SJSA1 (cell line): ENCODE measurements at places on chromosomes 16 and 17. TPM values are rescaled to one million over a fixed set of nuclear protein-coding genes. Genes with fewer than 3 reads are reported as not detected.

CES1 gene
- total RNA-seq: not detected in 2 replicates

- no peak for DNase-seq
Measured at GRCh38 chr17:4739122-4740024, at the start of the genes CXCL16 and ZMYND15. TSS of gene CXCL16 (minus strand) at chr17:4739928. CDS start at chr17:4739339, 589 bp downstream. TSS of gene ZMYND15 (plus strand) at chr17:4739833. CDS start at chr17:4740549, 716 bp downstream.

LRRC37A3 gene
- 3.0 and 7.3 TPM in 2 replicates for total RNA-seq

GRCh38 chr16:14095883-14096551 is 24.9 kb downstream of the MRTFB start:
- no peak for DNase-seq

SLC5A10 gene
- 0.13 TPM in 1 of 2 replicates, not detected in the other for total RNA-seq

- no peak for DNase-seq
Measured at GRCh38 chr16:52440248-52440647, 106.7 kb downstream of the TOX3 start.

SPN gene
- not detected in 2 replicates for total RNA-seq

DNA sequence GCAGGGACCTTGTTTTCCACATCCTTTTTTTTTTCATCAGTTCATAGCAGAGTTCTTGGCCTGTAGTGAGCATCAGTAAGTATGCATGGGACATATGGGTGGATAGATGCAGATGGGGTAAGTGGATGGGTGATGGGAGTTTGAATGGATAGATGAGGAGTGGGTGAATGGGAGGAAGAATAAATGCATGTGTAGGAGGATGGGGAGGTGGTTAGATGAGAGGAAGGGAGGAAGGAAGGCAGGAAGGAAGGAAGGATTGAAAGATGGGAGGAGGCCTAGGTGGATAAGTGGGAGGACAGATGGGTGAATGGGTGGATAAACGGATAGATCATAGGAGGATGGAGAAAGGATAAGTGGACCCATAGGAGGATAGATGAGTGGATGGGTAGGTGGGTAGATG is 3.9 kb upstream of the BEAN1 start:
- no peak for DNase-seq

USP36 gene
- total RNA-seq: 11.4 and 22.9 TPM in 2 replicates

DNA sequence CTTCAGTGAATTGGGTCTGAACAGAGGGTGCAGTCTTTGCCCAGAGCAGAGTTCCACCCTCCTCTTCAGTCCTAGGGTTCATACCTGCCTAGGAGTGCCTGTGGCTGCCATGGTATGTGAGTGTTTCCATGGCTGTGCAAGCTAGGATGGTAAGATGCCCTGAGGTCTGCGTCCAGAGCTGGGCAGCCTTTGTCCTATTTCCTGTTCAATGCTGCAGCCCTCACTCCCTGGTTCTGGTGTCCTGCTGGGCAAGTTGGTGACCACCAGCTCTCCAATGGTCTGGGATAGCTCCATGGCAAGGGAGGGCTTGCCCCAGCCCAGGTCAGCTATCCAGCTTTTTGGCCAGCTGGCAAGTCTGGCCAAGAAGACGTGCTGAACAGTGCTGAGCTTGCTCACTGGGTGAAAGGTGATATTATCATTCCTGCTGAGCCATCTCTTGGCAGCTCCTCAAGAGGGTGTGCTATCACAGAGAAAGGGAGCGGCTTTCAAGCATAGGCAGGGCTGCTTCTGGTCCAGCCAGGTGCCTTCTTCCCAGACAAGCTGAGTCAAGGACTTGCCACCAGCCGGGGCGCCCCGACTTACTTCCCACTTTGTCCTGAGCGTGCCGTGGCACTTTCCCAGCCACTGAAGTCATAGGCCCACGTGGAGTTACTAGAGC is 13.0 kb upstream of the NFATC3 start:
- DNase-seq: no peak

CLEC18B gene
- total RNA-seq: not detected in 2 replicates

DNA sequence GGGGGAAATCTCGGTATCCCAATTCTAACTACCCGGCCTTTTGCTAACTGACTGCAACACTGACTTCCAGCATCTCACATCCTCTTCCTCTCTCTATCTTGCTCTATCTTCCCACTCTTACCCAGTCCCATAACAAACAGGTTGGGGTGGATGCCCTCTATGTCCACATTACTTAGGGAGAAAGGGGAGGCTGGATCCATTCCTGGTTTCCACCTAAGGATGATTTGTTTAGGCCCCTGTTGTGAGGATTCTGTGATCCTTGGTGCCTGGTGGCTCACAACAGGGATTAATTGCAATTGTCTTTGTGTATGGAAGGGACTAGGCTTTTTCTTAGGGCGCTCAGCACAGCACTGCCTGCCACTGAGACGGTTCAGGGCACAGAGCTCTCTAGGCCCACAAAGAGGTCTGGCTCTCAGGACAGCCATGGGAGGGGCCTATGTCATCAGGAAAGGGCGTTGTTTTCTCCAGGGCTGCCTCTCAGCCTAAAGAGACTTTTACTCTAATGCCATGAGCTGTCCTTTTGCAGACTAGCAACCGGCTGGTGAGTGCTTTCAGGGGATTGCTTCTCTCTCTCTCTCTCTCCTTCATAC is 612.1 kb upstream of the SALL1 start:
- DNase-seq: no peak

GRCh38 chr17:78555746-78556401 is 21.3 kb downstream of the DNAH17 start:
- no peak for DNase-seq

TMEM204 gene
- 0.29 and 0.91 TPM in 2 replicates for total RNA-seq
